HFFc6 (cell line): ENCODE measurements at places on chromosomes 1 and 21.
A peak's percentile ranks its signal among the peaks of the same experiment; 100 is the strongest.

DNA sequence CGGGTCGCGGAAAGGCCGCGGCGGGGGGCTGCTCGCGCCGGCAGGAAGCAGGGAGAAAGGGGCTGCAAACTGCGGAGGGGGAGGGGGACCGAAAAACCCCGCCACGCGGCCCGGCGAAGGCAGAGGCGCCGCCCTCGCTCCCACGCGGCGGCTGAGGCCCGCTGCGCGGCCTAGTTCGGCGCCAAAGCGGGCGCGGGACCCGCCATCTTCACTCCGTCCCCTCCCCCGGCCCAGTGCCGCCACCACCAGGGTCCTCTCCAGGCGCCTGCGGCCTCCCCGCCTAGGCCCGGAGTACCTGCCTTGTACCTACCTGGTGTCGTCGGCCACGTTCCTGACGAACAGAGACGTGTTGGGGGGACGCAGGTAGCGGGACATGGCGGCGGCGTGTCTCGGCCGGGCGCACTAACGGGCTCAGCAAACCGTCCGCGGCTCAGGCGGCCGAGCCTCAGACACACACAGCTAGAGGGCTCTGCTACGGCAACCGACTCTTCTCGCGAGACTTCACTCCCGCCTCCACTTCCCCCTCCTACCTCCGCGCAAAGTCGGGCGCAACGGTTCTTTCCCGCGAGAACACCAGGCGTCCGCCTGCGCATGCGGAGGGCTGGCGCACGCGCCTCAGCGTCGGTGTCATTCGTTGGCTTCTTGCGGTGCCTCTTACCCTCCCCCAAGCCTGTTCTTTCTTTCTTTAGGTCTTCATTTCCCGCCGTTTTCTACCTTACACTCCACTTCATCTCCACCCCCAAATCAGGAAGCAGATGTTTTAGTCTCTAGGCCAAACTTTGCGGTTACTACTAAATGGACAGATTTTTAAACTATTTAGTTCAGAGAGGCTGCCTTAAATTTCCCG lies at the start of gene SRSF10:
Gene SRSF10, minus strand, starts transcription at position 447 of the 847 bp plus-strand sequence. Its CDS starts 72 bp downstream, at position 375.
- peak; percentile 98 for DNase-seq

DNA sequence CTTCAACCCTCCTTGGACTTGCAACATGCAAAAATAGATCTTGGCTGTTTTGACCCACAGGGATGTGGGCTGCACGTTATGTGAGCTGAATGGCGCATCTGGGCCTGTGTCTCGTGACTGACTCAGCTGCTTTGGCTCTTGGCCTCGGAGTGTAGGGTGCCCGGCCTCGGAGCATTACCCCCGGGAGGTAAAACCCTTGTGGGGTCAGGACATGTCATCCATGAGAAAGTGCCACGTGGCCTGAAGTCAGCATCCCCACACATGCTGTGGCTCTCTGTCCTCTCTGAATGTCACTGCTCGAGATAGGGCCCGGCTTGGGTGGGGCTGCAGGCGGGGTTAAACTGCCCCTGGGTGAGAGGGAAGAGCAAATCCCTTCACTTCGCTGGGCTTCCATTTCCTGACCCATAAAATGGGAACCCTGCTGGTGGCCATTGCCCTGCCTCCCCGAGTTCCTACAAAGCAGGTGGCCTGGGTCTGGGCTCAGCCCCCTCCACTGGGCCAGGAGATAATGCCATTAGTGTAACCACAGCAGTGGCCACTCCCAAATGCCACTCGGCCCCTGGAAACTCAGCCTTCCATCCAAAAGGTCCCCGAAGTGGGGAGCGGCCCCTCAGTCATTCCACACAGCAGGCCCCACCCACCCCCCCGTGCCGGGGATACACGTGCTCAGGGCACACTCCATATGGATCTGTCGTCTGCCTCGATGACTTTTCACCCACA lies 22.8 kb upstream of the TSPEAR start:
- no peak for DNase-seq

- DNase-seq, result no peak
Measured at GRCh38 chr1:212700223-212700891, 717 bp upstream of the BATF3 start.

DNA sequence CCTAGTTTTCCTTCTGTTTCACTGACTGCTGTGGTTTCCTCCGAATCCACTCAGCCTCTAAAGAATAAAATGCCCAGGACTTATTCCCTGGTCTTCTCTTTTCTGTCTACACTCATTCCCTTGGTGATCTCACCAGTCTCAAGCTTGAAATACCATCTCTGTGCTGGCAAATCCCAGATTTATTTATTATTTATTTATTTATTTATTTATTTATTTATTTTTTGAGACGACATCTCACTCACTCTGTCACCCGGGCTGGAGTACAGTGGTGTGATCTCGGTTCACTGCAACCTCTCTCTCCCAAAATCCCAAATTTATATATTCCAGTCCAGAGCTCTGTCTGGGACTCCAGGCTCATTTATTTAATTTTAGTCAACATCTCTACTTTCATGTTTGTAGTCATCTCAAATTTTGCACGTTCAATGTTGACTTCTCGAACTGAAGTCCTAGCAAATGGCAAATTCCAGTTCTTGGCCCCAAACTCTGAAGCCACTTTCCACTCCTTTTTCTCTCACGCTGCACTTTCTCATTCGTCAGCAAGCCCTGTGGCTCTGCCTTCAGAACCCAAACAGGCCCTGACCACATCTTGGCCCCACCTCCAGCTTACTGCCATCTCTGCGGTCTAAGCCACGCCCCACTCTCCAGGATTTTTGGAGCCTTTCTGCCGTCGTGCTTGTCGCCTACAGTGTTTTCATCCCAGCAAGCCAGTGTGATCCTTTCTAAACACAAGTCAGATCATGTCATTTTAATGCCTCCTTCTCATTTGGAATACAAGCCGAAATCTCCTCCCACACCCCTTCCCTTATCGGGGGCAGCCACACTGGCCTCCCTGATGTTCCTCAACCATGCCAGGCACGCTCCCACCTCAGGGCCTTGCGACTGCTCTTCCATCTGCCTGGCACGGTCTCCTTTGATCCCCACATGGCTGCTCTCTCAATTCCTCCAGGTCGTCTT lies 14.2 kb upstream of the TENT5B start:
- no peak for DNase-seq

DNA sequence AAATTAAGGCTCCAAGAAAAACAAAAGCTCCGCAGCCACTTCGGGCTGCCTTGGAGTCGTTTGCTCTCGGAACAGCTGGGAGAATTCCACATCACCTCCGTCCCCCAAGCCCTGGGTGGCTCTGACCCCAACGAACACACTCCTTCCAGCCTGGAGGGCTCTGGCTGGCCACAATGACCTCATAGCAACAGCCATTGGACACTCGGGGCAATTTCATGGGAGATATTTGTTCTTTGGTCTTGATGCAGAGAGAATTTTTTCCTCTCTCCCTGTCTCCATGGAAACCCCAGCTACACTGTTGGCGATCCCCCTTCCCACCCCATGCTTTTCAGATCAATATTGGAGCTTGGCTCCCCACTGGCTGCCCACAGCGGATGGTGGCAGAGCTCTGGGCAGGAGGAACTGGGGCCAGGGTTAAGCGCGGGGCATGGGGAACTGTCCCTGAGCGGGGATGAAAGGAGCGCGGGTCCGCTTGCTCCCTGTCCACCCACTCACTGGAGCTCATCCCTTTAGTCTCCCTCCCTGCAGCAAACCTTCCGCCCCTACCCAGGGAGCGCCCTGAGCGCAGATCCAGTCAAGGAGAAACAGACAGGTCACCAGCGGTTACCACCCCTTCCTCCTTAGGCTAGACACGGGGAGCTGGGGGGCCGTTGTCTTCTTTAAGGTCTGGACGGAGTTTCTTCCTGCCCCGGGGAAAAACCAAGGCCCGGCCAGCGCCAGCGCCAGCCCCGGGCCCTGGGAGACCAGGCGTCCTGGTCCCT lies 1.2 kb downstream of the WNT4 start:
- DNase-seq, result no peak

DNA sequence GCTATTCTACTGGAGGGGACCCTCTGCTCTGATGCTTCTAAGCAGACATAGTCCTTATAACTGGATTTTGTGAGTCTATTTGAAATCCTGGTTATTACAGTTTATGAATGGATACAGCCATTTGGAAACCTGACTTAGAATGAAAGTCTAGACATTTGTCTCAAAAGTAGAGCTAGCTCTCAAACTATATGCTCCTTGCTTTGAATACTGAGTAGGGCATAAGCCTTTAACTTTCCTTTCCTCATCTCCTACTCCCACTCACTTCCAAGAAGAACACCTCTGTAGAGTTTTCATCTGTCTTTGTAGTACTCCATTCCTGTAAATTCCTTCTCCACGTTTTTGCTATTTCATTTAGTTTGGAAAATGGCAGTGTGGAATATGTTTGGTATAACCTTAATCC lies 9.0 kb upstream of the ARID1A start:
- no peak for DNase-seq

GRCh38 chr1:234396871-234397270 lies 23.6 kb downstream of the COA6 start:
- DNase-seq, result no peak

DNA sequence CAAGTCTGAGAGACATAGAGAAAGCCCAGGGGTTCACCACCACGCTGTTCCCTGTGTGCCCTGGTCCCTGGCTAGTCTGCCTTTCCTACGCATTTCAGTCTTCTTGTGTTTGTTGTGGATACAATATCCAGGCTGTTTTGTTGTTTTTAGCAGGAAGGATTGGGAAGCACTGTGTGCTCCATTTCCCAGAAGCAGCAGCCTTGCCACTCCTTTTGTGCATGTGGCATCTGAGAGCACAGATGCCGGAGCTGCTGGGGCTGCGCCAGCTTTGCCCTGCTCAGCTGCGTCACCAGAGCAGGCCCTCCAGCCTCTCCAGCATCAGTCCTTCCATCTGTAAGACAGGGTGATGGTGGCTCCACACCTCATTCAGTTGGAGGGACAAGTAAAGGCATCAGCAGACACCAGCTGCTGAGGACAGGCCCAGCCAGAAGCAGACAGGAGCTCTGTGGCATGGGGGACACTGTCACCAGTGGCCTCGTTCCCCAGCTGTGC lies 94.4 kb upstream of the COL6A1 start:
- no peak for DNase-seq

DNA sequence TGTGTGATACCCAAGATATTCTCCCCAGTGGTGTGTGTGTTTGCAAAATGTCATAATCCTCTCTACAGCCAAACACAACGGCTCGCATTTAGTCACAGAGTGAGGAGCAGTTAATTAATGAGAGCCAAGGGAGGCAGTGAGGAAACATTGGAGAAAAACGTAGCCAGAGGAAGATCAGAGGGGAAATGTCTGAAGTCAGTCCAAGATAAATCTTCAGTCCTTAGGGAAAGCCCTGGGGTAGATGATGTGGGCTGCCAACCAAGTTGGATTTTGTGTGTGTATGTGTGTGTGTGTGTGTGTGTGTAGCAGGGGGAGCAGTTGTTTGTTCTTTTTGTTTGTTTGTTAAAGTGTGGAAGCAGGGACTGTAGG lies 201.0 kb upstream of the PTBP2 start:
- DNase-seq, result no peak

GRCh38 chr1:220796530-220796929 lies 9.8 kb downstream of the MTARC1 start:
- no peak for DNase-seq

- DNase-seq, result no peak
Measured at GRCh38 chr1:40258445-40258769, 371 bp downstream of the ZMPSTE24 start.

- DNase-seq, result no peak
Measured at GRCh38 chr1:153040950-153041631, at the start of gene SPRR2D. Gene SPRR2D (minus strand): TSS chr1:153041120. CDS start chr1:153040346, 774 bp downstream.

DNA sequence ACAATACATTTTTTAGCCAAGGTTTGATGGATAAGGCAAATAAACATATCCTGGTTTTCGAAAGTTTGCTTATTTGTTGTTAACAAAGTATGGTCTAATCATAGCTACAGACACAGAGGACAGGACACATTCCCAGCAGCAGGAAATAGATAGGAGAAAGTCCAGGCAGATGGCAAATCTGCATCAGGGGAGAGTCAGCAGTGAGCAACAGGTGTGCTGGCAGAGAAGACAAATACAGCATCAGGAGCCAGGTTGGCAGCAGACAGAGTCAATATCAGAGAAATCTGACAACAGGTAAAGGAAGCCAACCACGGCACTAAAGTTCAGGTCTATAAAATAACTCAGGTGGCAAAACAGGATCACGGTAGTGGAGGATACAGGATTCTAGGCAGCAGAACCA lies 210.7 kb upstream of the PTBP2 start:
- DNase-seq, result no peak

DNA sequence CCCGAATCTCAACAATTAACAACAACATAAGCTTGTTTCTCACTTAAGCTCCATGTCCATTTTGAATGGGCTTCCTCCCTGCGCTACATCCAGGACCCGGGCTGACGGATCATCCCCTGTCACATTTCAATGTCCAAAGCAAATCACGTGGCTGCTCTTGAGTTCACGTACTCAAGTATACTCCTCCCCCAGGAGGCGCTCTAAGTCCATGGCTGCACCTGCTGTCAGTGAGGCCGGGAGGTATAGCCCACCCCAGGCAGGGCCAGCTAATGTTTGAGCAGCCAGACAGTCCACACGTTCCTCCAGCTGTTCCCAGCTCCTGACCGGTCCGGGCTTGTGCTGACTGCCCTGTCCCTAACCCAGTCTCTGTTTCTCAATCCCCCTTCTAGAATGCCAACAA lies 220.8 kb downstream of the SLC35F3 start:
- no peak for DNase-seq

DNA sequence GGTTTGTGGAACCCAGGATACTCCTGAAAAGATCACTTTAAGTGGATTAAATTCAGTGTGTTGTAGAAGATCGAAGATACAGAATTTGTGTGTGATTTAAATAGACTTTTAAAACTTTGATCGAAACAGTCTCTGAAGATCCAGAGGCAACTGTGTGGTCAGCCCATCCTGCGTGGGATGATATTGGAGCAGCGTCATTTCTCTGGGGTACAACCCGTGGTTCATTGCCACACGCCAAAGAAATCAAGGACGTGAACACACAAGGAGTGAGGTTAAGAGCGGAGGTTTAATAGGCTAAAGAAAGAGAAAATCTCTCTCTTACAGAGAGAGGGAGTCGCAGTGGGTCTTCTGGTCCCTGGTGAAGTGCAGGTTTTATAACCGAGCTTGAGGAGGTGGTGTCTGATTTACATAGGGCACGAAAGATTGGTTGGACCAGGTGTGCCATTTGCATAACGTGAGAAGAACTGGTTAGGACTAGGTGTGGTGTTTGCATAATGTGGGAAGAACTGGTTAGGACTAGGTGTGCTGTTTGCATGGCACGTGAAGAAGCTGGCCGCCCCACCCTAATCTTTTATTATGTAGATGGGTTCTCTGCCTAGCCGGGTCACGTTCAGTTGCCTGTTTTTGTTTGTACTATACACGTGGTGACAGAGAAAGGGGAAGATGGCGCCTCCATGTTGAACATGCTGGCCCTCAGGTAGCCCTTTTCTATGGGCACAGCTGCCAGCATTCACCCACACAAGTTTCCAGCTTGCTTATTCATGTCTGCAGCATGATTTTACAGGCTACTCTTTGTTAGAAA lies 82.3 kb downstream of the ADSS2 start:
- no peak for DNase-seq
